Left kidney (tissue), 8 donors: ENCODE measurements at places on chromosomes 2 and 18.

- no peak for DNase-seq
Measured at GRCh38 chr2:98335271-98335670, 11.0 kb upstream of the CNGA3 start.

- no peak for DNase-seq
Measured at GRCh38 chr2:70895249-70895648, 40.5 kb upstream of the ATP6V1B1 start.

DNA sequence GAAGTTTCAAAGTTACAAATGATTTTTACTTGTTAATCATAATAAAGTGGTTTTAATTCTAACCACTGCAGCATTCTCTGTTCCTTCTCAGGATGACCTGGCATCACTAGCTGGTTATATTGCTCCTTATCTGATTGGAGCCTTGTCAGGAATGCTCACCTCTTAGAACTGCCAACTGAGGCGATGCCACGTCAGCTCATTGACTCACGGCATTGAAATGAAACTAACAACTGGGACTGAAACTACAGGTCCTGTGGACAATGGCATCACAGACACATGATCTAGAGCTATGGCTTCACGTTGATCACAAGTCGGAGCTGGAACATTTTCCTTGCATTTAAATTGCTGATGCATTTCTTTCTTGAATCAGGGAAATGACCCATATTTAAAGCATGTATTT, 54.9 kb upstream of the MAP2 start:
- peak; percentile 41 for DNase-seq

GRCh38 chr2:233436691-233437438, 82.6 kb downstream of the DGKD start:
- DNase-seq = no peak

DNA sequence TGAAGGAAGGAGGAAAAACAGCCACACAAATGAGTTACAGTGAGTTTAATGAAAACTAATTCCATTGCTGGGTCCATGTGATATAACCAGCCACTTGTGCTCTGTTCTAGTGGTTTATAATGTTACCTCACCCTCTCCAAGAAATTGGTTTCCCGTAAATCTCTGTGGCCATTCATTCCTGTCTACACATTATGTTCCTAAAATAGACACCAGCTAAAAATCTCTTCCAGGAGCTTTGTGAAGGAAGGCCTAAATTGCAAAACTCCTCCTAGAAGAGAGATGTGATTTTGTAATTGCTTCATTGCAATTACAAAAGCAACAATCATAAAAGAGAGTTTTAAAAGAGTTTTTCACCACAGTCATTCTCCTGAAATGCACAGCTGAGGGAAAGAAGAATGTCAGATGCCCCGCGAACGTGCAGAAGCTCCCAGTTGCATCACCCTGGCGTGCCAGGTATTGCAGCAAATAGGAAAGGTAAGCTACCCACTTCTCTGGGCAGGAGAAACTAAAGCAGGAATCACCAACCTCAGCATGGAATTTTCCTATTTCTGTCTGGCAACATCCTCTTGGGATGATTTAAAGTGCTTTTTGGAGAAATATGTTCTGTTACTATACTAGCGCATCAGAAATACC, 1.7 kb downstream of the SCN1A start:
- no peak for DNase-seq

DNA sequence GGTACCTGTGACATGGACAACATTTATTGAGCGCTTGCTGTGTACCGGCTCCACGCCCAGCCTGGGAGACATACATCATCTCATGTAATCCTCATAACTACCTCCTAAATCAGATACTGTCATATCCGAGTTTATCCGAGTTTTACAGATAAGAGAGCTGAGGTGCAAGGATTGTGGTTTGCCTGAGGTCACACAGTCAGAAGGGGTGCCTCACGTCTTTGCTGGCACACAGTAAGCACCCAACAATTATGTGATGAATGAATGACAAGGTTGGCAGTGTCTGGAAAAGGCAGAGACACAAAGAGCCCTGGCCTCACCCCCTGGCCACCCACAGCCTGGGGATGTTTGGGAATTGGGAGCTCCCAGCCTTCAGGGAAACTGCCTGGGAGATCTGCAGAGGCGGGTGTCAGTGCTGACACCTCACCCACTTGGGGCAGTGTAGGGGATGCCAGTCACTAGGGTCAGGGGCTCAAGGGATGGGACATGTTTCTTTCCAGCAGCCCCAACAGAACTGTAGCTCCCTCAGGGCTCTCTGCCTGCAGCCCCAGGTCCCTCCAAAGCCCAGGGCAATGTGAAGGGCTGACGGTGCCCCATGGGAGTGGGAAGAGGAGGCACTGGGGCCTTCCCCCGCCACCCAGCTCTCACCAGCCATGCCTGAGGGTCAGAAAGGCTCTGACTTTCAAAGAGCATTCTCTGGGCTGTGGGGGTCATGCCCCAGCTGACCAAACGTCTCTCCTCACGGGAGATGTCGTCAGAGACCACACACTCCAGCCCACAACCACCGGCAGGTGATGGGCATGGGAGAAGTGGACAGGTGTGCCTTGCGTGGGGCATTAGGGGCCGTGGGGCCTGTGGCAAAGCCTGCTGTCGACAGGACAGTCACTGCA, 157.5 kb downstream of the ZFP36L2 start:
- no peak for DNase-seq

DNA sequence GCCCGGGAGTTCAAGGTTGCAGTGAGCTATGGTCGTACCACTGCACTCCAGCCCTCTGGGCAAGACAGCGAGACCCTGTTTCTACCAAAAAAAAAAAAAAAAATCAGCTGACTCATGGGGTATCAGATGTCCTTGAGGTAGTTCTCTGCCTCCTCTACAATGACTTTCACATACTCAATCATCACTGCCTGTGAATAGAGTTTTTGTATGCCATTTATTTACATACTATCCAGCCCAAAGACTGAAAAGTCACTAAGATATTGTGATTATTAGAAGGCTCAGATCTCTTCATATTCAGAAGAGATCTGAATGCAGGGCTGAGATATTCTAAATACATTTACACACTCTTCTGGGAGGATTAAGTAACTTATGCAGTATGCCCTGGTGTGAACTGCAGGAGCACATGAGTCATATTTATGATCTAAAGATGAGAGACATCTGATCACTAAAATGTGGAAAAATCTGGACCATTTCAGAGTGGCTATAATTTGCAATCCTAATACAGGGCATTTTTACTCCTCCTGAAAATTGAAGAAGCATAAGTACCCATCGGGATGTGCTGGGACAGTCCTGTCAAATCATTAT, 38.9 kb downstream of the KLF7 start:
- DNase-seq = no peak
